Psoas muscle (tissue), 8 donors: ENCODE measurements at places on chromosomes 12 and 14. TPM values are rescaled to one million over a fixed set of nuclear protein-coding genes. Genes with fewer than 3 reads are reported as not detected.

Gene PPP1R36
- polyA plus RNA-seq, result 0.86 TPM

Gene LRP1
- polyA plus RNA-seq, result 10.7 TPM

Gene DPY19L2
- polyA plus RNA-seq, result 0.70 TPM

Gene FAM181A
- 0.32 TPM for polyA plus RNA-seq

Gene ACSM4
- polyA plus RNA-seq, result not detected

Gene GDF3
- polyA plus RNA-seq, result 0.05 TPM

Gene JDP2
- polyA plus RNA-seq, result 49.9 TPM

Gene GPRC5D
- not detected for polyA plus RNA-seq

Gene HHIPL1
- polyA plus RNA-seq, result 0.18 TPM

Gene FGF6
- polyA plus RNA-seq, result 0.61 TPM

Gene MED13L
- 8.9 TPM for polyA plus RNA-seq

Gene FOXG1
- polyA plus RNA-seq, result under 0.01 TPM

Gene CATSPERB
- polyA plus RNA-seq, result 0.14 TPM

Gene SLC39A2
- 0.04 TPM for polyA plus RNA-seq

Gene TEX52
- polyA plus RNA-seq, result not detected

Gene NID2
- 3.5 TPM for polyA plus RNA-seq

Gene PPP1R1A
- 203 TPM for polyA plus RNA-seq

Gene PTGDR
- polyA plus RNA-seq, result 0.11 TPM
